ENCODE measurements at places on chromosomes 5 and 9.
A peak's percentile ranks its signal among the peaks of the same experiment; 100 is the strongest.

- no peak for ATAC-seq
Observed at GRCh38 chr5:18000744-18001143, 366.5 kb downstream of the TAF11L14 start.

DNA sequence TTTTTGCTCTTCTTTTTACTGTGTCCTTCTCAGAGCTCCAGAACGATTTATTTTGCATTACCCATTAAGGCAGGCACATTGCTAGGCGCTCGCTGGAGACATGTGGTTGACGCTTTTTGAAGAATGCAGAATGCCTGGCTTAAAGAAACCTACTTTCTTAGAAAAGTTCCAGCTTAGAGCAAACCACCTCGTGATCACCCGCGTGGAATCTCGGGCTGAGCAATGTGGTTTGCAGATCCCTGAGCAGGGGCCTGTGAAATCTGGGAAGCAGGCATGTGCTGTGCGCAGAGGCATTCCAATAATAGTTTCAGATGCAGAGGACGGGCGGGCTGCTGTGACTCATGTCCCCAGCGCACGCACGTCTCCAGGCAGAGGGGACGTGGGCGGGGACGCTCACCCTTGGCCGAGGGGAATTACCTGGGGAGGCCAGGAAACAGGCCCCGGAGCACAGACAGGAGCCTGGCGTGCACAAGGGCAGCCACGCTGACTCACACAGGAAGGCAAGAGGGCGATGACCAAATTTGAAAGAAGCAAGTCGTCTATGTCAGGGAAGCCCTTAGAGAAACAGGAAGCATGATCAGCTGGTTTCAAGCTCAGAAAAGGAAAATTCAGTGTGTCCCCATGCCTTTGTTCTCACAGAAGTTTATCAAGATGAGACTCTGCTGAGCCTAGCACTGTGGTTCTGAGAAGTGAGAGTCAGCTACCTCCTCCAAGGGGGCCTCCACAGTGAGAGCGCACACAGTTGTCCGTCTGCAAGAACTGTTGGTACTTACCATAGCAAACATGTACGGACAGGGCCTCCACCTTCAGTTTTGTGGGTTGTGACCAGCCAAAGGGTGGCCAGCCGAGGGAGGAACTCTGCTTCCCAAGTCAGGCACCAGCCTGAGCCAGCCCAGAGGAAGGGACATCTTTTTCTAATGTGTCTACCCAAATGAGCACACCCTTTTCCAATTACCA, 218.6 kb downstream of the PIK3R1 start:
- peak; percentile 94 for ATAC-seq

GRCh38 chr5:55187370-55187769, 14.4 kb upstream of the CDC20B start:
- ATAC-seq: no peak

DNA sequence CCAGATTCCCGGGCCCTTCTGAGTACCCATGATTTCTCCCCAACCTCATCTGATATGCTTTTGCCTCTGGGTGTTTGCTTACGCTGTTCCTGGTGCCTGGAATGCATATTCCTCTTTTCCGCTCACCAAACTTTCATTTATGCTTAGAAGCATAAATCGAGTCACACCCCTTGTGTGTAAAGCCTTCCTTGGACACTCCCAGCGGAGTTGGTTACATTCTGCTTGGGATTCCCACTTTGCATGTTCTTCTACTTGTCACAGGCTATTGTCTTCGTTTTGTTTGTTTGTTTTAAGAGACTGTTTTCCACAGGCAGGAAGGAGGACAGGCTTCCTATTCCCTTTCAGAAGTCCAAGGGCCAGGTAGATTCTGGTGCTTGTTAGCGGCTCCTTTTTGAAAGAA, 76.5 kb downstream of the SEC61B start:
- ATAC-seq: no peak

DNA sequence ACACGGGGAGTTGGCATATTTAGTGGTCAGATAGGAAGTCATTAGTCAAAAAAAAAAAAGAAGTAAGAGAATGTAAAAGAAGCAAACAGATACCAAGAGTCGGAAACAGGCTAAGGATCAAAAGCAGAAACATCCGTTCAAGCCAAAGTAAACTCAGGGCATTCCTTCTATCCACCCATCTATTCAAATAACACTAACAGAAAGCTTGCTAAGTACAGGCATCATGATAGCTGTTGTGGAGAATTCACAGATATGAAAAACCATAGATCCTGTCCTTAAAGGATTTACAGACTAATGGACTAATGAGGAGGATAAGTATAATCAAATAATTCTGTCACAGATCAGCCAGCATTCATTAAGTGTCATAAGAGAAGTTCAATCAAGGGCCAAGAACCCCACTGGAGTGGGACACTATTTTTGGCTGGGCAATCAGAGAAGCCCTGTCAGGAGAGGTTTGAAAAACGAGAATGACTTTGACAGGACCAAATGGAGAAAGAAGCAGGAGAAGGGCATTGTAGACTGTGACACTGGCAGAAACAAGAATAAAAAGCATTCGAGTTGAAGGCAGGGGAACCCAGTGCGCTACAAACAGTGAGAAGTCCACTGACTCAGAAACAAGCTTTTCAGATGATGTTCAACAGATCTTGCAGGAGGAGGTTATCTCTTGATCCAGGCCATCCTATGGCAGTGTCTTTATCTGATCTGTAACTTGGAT, 154.2 kb upstream of the TSLP start:
- ATAC-seq: no peak

- no peak for ATAC-seq
Observed at GRCh38 chr9:96440671-96441199, 9.2 kb upstream of the HABP4 start.

DNA sequence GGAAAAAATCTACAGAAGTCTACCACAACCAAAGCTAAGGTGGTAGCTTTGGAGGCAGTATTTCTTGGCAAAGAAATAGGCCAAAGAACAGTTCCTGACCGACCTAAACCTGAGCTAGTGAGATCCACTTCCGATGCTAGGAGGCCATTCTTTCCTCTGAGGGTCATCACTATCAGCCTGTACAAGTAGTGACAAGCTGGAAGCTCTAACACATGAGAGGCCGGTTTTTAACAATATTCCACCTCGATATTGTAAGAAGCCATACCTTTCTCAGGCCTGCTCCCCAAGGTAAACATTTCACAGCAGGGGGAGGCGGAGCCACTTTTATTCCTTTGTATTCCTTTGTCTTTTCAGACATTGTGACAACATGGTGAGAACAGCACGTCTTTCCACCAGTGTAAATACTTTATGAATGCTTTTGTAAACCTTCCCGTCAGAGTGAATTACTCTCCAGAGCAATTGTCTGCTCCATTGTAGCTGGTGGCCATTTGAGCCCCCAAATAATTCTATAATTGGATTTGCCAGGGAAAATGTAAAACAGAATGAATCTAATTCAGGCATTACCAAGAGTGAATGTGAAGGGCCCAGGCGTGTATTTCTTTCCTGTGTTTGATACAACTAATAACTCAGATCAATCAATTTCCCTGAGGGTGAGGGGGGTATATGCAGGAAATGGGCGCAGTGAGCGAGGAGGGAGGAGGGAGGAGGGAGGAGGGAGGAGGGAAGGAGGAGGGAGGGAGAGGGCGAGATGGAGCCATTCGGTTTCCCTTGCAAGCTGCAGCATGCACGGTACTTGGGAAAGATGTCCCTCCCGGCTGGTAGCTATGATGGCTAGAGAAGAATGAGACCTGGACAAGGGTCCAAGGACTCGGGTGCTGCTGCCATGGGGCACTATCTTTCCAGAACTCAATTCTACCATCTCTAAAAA, 166.6 kb downstream of the CDK5RAP2 start:
- no peak for ATAC-seq

GRCh38 chr9:1957856-1958255, 57.3 kb upstream of the SMARCA2 start:
- ATAC-seq: no peak

- ATAC-seq: no peak
Observed at GRCh38 chr9:76530458-76531110, 71.6 kb downstream of the GCNT1 start.

DNA sequence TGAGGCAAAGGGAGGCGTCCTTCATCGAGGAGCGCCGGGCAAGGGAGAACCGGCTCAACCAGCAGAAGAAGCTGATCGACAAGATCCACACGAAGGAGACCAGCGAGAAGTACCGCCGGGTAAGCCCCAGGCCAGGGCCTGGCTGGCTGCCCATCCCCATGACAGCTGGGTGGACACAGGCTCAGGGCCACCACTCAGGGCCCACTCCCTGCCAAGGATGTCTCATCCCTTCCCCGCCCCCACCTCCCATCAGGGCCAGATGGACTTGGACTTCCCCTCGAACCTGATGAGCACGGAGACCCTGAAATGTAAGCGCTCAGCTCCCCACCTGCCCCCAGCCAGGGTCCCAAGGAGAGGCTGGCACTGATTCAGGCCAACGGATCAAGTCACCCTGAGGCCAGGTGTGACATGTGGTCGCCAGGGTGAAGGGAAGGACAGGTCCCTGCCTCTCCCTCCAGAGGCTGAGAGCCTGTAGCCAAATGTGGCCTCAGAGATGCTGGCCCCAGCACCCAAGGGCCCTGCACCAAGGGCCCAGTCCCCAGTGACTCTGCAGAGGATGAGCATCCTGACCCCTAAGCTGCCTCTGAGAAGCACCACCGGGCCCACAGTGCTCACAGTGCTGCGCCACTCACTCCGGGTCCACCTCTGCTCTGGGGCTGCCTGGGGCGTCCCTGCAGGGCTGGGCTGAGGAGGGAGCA, 3.1 kb upstream of the RABL6 start:
- ATAC-seq: no peak

DNA sequence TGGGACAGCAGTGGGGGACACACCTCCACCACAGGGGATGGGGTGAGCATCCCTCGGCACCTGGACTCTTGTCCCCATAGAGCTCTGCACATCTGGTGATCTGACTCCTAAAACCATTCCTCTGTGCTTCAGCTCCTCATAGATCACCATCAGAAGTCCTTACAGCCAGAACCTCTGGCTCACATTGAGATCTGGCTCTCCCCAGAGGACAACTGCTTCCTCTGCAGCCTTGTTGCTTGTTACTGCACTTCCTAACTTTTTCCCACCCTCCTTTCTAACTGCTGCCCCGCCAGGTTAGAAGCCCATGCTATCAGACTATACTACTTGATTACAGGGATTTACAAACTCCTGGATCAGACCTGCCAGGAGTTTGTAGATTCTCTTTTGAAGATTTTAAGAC, 64.5 kb downstream of the ARSB start:
- no peak for ATAC-seq

GRCh38 chr5:150618163-150618562, 22.3 kb upstream of the SYNPO start:
- ATAC-seq: no peak

DNA sequence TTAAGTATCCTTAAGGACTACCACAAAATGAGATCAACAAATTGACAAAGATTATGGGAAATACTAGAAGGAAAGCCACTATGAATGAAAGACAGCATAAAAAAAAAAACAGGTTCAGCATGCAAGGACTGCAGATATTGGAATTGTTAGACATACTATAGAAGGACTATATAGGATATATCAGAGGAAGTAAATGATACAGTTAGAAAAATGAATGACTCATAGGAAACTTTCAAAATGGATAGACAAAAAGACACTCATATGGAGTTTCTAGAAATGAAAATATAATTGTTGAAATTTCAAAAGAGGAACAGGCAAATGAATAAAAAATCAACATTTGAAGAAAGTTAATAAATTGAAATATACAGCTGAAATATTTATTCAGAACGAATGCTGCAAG, 180.6 kb downstream of the PLK2 start:
- no peak for ATAC-seq

GRCh38 chr9:89988458-89988857, 383.6 kb downstream of the GADD45G start:
- ATAC-seq: no peak

GRCh38 chr5:82356021-82356420, 77.9 kb upstream of the RPS23 start:
- no peak for ATAC-seq

GRCh38 chr5:167642779-167643517, 648.5 kb upstream of the WWC1 start:
- no peak for ATAC-seq

GRCh38 chr9:83633255-83633654, 10.3 kb downstream of the IDNK start:
- no peak for ATAC-seq

GRCh38 chr9:35540315-35540714, 50.4 kb downstream of the RUSC2 start:
- no peak for ATAC-seq

DNA sequence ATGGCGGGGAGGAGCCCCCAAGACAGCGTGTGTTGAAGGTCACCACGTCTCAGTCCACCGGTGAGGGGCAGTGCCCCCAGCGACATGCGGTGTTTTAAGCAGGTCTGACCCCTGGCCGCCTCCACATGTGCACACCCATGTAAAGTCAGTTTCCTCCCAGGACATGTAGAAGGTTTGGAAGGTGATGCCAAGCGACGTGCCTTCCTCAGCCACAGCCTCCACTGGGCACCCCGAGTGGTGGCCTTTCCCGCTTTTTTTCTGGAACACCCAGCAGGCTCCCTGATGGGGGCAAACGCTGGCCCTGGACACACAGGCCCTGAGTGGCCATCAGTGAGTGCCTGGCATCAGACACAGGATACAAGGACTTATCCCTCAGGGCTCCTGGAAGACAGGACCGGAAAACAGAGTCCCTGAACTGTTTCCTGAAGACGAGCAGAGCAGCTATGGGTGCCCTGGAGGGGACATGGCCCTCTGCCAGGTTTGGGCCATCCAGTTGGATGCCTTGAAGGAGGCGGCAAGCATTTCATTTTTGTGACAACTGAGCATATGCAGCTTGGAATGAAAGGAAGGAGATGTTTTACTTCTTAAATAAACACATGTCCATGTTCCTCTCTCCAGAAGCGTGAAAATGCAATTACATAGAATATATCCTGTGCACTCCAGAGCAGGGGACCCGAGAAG, 275.8 kb upstream of the IRX2 start:
- ATAC-seq: no peak

GRCh38 chr5:54829102-54829501, 156.3 kb downstream of the ESM1 start:
- no peak for ATAC-seq

- no peak for ATAC-seq
Observed at GRCh38 chr5:53253421-53253871, 143.9 kb upstream of the MOCS2 start.

- ATAC-seq: peak; percentile 30
Observed at GRCh38 chr9:122835313-122835731, 6.9 kb upstream of the PDCL start.

- no peak for ATAC-seq
Observed at GRCh38 chr9:134671341-134672113, 29.9 kb downstream of the COL5A1 start.

DNA sequence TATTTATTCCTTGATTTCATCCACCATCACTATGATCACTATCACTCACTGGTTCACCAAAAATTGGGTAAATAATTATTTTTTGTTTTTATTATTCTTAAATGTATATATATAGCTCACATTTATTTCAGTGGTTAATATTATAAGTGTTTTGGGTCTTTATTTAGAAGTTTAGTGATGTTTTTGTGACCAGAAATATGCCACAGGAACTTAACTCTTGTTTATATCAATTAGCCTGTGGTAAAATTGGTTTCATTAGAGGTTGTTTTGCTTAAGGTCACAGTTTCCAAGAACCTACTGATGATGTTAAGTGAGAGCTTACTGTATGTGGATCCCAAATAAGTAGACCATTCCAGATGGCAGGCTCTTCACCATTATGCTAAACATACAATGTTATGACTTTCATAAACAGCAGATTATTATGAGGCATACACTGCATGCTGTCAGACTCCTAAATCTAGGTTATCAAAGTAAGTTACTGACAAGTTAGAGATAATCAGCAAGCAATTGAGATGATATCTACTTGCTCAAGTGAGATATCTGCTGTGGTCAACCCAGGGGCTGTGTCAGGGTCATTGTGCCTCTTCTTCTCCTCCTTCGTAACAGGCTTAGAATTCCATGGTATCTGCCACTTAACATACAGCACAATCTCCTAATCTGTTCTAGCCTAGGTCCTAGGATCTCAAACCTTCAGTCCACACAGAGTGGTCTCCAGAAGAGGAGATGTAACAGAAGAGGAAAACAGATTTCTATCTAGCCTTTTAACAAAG, 57.6 kb downstream of the NR3C1 start:
- ATAC-seq: no peak
